ENCODE measurements at places on chromosomes 2 and 18.

DNA sequence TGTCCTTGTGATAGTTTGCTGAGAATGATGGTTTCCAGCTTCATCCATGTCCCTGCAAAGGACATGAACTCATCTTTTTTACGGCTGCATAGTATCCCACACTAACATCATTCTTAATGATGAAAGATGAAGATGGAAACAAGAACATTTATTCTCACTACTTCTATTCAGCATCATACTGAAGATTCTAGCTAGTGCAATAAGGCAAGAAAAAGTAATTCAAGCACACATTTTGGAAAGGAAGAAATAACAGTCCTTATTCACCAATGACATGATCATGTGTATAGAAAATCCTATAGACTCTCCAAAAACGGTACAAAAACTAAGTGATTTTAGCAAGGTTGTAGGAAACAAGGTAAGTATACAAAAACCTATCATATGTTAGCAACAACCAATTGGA, 37.2 kb downstream of the RELCH start:
- no peak for DNase-seq

DNA sequence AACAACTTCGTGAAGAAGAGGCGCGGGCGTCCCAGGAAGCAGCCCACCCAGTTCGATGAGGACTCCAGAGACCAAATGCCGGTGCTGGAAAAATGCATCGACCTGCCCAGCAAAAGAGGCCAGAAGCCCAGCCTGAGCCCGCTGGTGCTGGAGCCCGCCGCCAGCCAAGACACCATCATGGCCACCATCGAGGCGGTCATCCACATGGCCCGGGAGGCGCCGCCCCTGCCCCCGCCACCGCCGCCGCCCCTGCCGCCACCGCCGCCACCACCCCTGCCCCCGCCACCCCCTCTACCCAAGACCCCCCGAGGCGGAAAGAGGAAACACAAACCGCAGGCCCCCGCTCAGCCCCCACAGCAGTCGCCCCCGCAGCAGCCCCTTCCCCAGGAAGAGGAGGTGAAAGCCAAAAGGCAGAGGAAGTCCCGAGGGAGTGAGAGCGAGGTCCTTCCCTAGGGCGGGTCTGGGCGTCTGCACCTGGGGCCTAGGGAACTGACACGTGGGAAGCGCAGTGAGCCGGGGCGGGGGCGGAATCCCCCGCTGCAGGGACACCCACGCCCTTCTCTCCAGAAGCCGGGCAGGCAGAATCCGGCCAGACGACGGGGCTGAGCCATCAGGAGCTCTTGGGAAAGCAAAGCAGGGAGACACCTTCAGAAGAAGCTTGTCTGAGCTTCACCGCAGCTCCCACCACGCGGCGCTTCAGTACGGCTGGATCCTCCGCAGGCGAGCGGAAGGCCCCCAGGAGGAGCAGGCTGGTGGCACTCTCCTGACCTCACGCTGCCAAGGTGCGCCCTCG, 382.8 kb downstream of the SETBP1 start:
- no peak for DNase-seq

GRCh38 chr2:141393214-141393545, 737.6 kb downstream of the LRP1B start:
- no peak for DNase-seq

GRCh38 chr18:26482569-26482968, 65.8 kb downstream of the KCTD1 start:
- no peak for DNase-seq

- no peak for DNase-seq
Observed at GRCh38 chr2:171895786-171896185, 1.7 kb upstream of the SLC25A12 start.

GRCh38 chr2:218003981-218004419, 1.2 kb upstream of the TNS1 start:
- no peak for DNase-seq

DNA sequence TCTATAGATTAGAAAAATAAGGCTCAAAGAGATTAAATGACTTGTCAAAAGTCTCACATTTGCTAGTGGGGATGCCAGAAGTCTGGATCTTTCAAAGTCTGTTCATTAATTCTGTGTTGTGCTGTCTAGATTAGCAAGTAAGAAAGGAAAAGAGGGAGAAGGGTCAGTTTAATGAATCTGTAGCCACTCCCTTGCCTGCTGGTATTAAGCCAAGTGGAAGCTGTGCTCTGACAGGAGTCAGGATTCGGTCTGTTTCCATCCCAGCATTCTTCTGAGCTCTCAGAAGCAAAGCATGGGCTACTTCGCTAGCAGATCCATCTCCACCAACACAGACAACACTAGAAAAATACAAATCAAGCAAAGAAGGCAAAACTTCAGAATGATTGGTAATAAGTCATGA, 98.5 kb downstream of the CERKL start:
- DNase-seq: no peak

DNA sequence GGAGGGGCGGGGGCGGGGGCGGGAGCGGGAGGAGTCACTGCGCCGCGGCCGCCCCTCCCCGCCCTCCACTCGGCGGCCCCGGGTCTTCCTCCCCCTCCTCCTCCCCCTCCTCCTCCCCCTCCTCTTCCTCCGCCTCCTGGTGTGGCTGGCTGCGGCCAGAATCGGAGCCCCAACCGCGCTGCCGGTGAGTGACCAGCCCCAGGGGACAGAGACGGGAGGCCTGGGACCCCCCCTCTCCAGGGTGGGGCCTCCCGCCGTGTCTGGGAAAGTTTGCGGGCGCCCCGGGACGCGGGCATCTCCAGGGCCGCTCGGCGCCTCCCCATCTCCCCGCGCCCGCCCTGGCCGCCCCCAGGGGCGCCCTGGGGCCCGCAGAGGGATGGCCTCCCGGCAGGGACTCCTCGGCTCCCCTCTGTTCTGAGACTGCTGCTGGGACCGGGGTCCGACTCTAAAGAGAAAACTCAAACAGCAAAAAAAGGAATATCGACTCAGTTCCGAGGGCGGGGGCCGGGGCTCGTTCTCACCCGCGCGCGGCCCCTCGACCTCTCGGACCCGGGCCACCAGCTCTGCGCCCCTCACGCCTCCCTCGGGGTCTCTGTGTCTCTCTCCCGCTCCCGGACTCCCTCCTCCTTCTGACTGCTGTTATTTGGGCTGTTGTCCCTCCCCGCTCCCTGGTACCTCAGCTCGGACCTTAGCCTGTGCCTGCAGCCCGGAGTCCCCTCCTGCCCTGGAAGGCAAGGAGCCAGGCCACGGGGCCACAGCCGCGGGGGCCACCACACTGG, at the start of gene STON1:
Gene STON1 (plus strand): TSS at position 122 of the 779 bp plus-strand sequence. CDS start 50,480 bp downstream, outside the sequence.
- DNase-seq: peak; percentile 24

DNA sequence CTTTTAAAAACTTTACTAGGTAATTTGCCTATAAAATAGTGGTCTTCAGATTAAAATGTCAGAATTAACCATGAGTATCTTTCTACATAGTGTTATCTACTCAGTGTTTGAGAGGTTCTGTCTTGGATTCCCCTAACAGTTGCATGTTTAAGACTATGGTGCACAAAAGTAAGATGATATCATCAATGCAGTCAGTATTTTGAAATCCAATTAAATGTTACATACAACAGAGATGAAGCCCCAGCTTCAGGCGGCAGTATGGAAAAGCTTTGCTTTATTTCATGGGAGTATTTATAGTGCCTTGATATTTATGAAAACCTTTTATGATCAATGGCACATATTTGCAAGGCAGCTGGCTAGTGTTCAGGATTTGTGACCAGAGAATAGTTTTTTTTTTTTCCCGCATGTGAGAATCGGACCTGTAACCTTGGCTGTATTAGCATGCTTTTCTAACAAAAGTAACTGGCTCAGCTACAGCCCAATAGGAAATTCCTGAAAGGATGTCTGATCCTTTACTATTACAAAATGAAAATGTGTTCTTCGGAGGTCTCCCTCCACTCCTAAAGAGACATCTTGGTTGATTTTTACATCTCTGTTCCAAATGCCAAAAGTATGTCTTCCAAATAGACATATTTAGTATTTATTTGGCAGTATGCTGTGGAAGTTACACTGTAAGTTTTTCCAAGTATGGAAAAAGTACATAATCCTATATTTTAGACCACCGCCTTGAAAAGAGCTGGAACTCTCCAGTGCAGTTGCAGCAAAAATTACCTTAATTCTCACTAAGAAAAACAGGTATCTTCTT, 319.3 kb upstream of the UBE2E3 start:
- DNase-seq: no peak

- DNase-seq: no peak
Observed at GRCh38 chr2:66456183-66457041, 21.5 kb downstream of the MEIS1 start.

GRCh38 chr2:82853299-82853698, 1605.8 kb downstream of the SUCLG1 start:
- DNase-seq: no peak

DNA sequence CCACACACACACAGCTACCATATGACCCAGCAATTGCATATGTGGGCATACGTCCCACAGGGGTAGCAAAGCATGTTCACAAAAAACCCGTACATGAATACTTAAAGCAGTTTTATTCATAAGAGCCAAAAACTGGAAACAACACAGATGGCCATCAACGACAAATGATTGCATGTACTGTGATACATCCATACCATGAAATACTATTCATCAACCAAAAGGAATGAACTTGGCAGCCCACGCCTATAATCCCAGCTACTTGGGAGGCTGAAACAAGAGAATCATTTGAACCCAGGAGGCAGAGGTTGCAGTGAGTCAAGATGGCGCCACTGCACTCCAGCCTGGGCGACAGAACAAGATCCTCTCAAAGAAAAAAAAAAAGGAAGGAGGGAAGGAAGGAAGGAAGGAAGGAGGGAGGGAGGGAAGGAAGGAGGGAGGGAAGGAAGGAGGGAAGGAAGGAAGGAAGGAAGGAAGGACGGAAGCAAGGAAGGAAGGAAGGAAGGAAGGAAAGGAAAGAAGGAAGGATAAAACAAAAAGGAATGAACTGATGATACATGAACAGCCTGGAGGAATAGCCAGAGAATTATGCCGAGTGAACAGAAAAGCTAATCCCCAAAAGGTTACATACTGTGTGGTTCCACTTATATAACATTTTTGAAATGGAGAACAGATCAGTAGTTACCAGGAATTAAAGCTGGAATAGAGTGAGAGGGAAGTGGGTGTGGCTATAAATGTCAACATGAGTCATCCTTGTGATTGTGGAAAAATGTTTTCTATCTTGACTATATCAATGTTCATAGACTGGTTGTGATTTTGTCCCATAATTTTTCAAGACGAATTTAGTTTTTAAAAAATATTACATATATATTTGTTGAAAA, 19.6 kb upstream of the YPEL5 start:
- no peak for DNase-seq

DNA sequence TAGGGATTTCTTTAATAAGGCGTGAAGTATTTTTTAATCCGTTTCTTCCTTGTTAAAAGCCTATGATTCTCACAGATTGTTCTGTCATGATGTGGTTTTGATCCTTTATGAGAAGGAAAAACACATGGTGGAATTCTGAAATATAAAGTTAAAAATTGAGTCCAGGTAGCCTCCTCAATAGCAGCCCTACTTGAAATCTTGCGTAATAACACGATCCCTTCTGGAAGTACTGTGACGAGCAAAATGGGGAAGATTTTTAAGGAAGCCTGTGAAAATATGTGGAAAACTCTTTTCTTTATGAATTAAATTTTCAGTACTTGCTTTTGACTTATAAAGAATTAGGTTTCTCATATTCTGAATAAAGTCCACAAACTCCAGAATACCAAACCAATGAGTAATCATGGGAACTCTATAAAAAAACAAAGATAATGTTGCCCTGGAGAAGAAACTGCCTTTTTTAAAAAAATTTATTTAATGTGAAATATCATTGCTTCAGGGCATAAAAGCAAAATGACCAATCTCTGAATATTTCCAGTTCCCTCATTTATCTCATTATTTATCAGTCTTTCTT, 476.4 kb upstream of the ZEB2 start:
- DNase-seq: no peak

Data from GM19239 (cell line).